ENCODE measurements at places on chromosomes 5 and 9. TPM values are rescaled to one million over a fixed set of nuclear protein-coding genes. Genes with fewer than 3 reads are reported as not detected.

GRCh38 chr9:71924576-71924975 lies 13.1 kb downstream of the C9orf85 start:
- no peak for DNase-seq

DNA sequence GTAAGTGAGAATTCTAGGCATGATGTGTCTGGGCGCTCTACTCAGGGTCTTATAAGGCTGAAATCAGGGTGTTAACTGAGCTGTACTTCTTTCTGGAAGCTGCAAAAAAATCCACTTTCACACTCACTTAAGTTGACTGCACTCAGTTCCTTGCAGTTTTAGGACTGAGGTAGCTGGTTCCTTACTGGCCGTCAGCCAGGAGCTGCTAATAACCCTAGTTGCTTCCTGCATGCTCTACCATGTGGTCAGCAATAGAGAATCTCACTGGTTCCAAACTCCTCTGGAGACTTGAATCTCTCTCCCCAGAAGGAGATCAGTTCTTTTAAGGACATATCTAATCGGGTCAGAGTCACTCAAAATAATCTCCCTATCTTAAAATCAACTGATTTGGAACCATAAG lies 911.2 kb downstream of the EFNA5 start:
- peak; percentile 8 for DNase-seq

- no peak for DNase-seq
These were observed 19.0 kb downstream of the NACC2 start for GRCh38 chr9:136075881-136076678.

- no peak for DNase-seq
These were observed 7.3 kb downstream of the ISCA1 start for GRCh38 chr9:86274821-86275643.

DNA sequence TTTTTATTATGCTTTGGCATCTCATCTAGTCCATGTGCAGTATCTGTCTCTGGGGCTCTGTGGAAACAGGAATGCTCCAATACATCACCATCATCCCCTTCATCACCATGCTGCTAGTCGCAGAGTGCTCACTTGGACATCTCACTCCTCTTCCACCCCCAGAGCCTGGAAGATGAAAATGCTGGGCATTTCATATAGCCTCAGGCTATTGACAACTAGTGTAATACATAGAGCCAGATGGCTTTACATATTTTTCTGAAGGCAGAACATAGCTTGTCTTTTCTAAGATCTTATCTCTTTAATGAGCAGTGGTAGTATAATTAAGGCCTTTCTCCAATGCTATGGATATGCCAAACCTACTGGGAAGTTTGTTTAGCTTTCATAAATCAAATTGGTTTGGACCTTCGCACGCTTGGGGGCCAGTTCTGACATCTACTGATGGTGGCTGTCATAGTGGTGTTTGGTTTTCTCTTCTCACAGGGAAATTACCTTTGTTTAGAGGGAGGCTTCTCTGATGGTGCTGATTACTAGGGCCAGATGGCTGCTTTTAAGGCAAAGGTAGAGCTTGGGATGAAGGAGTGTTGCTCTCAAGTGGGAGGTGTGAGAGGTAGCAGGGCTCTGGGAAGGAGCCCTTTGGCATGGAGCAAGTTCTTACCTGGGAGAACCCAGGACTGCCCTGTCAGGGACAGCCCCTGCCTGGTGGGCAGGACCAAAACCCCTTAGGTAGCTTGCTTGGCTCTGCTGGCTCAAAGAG lies 63.1 kb upstream of the CXCL14 start:
- DNase-seq: no peak

GRCh38 chr9:91408475-91408874 lies 15.2 kb downstream of the NFIL3 start:
- DNase-seq: no peak

RIC1 gene
- total RNA-seq: 24.8 TPM

Measured in endothelial cell of umbilical vein (primary cell).